ENCODE measurements at places on chromosomes 7 and 10.

GRCh38 chr7:39623732-39624441, 515 bp downstream of the RALA start:
- DNase-seq = no peak

- DNase-seq = no peak
Measured at GRCh38 chr7:157397036-157397720, 60.4 kb downstream of the DNAJB6 start.

DNA sequence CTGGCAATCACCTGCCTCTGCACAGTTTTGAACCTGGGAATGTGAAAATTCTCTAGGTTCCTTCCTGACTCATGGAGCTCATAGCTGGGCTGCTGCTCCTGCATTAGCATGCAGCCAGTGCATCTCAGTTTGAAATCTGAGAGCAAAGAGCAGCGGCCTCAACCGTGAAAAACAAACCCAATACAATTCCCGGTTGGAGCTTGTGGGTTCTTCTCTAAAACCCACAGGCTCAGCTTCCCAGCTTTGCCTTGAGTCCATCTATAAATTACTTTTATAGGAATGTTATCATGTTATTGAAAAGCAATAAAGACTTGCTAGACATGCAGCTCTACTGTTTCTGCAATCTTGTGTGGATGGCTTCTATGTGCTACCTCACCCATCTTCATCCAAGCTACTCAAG, 191.7 kb downstream of the CXCL12 start:
- DNase-seq = no peak

DNA sequence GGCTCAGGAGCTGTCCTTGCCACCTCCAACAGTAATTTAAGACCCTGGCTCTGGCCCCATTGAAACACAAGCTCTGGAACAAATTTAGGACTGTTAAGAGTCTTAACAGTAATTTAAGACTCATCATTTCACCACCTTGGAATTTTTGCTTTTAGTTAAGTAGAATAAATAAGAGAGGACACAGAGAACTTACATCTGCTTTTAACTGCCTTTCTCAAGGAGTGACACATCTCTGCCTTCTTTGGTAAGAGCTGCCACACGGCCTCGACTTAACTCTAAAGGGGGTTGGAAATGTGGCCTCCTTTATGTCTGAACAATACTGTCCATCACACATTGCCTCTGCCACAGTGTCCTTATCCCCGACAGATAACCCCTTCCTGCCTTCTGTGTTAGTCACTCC, 77.9 kb downstream of the HERPUD2 start:
- no peak for DNase-seq

DNA sequence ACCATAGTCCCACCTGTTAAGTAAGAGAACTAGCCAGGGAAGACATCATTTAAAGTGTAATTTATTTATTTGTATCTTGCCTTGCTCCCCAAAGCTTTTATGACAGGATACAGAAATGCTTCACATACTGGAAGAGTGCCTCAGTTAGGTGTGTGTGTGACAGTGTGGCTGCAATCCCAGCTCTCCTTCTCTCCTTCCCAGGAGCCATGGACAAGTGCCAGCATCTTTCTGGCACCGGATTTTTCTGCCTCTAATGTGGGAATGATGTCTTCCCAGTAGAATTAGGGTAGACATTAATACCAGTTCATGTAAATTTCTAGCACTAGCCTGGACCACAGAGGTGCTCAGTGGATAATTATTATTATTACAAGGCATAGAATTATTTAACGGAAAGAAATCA, 30.3 kb upstream of the ATXN7L1 start:
- DNase-seq = no peak

DNA sequence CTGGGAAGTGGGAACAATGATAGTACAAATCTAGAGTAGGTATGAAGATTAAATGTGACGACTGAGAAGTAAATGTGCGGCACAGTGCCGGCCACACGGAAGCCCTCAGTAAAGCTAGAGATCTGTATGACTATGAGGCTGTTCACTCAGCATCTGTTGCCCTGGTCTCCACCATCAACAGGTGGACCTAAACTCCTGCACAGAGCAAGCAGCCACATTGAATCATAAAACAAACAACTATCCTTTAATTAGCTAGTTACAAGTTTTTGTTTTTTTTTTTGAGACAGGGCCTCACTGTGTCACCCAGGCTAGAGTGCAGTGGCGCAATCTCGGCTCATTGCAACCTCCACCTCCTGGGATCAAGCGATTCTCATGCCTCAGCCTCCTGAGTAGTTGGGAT, 16.6 kb downstream of the RBP4 start:
- DNase-seq = no peak

DNA sequence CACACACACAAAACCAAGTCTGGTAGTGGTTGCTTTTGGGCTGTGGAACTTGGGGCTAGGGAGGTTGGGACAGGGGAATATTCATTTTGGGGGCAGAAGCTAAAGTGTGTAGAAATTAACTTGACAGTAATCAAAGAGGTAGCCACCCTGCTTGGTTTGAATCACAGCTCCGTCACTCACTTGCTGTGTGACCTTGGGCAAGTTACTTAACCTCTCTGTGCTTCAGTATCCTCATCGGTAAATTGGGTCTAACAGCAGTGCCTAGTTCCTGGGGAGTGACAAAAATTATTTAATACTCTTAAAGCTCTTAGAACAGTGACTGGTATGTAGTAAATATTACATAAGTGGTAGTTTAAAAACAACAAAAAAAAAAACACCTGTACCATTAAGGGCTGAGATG, 489.8 kb downstream of the SDK1 start:
- no peak for DNase-seq

DNA sequence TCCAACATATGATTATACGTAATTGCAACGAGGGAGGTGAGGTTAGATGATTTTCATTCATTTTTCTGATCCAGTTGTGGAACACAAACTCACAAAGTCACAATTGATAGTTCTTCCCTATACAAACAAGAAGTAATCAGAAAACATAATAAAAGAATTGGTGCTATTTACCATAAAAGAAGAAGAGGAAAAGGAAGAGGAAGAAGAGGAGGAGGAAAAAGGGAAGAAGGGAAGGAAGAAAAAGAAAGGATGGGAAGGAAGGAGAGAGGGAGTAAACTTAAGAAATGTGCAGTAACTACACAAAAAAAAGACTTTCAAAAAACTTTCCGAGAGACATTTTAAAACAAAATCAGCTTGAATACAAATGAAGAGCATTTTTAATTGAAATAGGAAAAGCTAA, 65.0 kb downstream of the CCDC71L start:
- no peak for DNase-seq

GRCh38 chr10:26969145-26969926, 108.6 kb upstream of the ABI1 start:
- no peak for DNase-seq

DNA sequence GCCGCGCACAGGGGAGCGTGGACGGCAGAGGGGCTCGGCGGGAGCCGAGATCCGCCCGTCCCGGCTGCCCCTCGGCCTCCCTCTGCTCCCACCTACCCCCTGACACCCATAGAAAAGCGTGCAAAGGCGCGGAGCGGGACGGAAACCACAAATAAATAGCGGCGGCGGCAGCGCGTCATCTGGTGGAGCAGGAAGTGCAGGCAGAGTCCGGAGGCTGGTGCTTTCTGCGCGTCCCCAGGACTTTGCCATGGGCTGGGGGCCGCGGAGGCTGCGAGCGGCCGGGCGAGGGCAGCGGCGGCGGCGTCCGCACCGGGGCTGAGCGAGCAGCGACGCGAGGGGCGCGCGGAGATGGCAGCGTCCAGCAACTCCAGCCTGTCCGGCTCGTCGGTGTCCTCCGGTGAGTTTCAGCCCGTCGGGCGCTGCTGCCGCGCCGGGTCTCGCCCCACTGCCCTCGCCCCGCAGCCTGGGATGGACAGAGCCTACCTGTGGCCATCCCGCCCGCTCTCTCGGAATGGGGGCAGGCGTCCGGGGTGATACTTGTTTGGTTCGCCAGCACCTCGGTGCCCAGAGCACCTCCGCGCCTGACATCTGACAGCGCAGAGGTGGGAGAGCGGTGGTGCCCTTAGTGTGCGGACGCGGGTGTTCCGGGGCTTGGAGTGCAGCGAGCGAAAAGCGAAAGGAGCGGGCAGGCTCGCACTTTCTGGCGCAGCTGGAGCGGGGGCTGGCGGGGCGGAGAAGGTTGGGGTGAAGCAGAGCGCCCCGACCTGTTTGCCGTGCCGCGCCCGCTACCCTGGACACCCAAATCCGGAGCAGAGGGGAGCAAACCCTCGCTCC, at the start of gene CHN2:
Gene CHN2, plus strand, starts transcription at position 182 of the 834 bp plus-strand sequence.
- no peak for DNase-seq

DNA sequence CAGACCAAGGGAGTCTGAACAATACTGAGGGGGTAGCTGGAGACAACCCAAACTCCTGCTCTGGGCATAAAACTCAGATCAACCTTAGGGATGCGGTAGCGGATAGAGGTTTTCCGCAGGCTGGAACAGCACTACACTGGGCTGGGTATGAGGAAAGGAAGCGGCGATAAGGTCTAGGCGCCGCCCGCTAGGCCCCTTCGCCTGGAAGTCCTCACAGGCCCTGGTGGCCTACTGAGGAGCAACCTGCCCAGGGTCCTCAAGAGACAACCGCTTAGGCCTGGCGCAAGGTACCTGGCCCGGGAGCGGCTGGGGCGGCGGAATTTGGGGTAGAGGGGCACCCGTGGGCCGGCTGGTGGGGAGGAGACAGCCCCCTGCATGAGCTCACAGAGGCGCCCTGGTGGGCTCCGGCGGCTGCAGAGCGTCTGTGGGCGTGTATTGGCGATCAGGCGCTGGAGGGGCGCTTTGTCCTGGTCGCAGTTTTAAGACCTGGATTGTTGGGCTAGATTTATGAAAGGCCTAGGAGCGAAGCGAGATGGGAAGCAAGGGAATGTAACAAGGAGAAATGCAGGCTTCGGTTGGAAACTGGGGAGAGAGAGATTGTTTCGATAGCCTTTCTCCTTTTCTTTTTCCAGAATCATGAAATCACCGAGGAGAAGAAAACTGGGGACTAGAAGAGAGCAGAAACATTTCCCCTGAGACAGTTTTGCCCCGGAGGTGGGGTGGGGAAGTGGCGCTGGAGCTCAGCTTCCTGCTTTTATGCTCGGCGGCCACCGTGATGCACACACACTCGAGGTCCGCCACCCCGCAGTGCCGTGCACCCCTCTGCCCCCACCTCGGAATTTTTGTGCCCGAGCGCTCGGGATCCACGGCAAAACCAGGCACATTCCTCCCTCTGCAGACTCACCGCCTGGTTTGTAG, 2.4 kb upstream of the NKX2-3 start:
- no peak for DNase-seq

- DNase-seq = no peak
Measured at GRCh38 chr7:90957883-90958282, 306.4 kb upstream of the FZD1 start.

DNA sequence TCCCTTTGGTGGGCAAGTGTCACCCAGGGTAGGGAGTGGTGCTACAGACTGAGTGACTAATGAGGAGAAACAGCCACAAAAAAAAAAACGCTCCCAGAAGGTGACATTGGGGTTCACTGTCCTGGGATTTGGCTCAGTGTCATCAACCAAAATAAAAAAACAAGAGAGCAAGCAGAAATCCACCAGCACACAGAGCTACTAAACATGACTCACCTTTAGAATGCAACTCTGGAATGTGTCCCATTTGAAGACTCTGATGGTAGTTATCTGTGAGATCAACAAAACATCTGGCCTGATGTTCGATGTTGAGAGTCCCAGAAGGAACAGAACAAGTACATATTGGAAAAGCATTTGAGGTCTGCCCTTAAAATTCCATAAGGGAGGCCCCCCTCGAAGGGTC, 200.3 kb upstream of the LYZL2 start:
- no peak for DNase-seq

- DNase-seq = no peak
Measured at GRCh38 chr10:103553743-103554487, 60.4 kb downstream of the NEURL1 start.

DNA sequence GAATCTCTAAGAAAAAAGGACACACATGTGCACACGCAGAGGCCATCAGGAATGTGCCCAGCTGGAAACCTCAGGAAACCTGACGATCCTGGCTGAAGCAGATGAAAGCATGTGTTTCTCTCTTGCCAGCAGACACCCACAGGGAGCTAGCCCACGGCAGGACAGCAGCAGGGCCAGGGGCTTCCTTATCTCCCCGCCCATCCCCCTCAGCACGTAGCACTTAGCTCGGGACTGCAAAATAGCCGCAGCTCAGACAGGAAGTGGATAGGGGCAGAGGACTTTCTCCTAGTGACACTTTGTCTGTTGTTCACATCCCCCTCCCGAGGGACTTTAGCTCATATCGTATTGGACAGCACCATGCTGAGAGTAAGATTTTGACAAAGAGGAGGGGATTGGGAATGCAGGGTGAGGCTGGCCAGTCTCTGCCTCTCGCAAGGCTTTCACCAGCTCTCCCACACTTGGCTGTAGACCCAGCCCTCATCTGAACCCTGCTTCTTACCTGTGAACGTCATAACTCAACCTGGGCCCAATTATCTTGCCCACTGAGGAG, 63.8 kb downstream of the MKI67 start:
- DNase-seq = no peak

- no peak for DNase-seq
Measured at GRCh38 chr10:85362401-85362800, 1004.2 kb downstream of the GRID1 start.

- DNase-seq = no peak
Measured at GRCh38 chr10:125639846-125640245, 43.1 kb downstream of the TEX36 start.

DNA sequence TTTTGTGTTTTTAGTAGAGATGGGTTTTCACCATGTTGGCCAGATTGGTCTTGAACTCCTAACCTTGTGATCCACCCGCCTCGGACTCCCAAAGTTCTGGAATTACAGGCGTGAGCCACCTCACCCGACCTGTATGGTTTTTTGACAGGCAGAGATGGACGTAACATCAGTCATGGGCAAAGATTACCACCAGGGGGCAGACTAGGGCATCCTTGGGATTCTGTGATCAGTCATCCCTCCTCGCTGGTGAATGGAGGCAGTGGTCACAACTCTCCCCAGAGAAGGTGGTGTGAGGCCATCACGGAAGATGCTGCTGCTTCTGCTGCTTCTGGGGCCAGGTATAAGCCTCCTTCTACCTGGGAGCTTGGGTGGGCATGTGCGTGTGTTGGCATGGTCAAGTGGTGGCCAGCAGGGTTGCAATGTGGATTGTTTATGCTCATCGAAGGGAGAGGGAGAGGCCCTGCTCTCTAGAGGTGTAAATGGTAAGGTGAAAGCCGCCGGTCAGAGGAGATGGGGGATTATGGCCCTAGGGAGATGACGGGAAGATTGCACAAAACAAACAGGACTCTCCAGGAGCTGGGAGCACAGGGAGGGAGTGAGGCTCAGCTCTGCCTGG, 122.7 kb upstream of the PRSS1 start:
- DNase-seq = peak; percentile 35

GRCh38 chr10:86260564-86260963, 106.0 kb downstream of the GRID1 start:
- no peak for DNase-seq

DNA sequence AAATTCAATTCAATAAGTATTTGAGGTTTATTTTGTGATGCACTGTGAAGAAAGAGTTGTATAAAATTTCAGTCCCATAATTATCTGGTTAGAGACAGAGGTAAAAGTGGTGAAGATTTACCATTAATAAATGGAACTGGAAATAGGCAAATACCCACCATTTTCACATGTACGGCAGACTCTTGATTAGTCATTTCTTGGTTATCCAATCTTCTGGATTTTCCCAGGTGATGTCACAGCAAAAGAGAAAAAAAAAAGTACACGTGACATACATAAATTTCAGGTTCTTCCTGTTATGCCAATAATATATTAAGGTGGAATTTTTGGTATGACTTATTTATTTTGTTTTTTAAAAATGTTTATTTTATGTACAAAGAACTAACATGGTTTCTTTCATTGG, 26.8 kb downstream of the NT5C3A start:
- no peak for DNase-seq

Measured in stimulated activated naive B cell treated with anti-CD40 and anti-IgM and Interleukin-4, amounts not matched to agents 10 μg/mL and 1 μg/mL and 100 μg/mL, for 72 hours (primary cell).